Esophagus muscularis mucosa (tissue), 4 donors: ENCODE measurements at places on chromosomes 7 and 10. TPM values are rescaled to one million over a fixed set of nuclear protein-coding genes. Genes with fewer than 3 reads are reported as not detected.

Gene ZFYVE27
- total RNA-seq: 7.1 TPM

Gene CTTNBP2
- 11.6 TPM for total RNA-seq

Gene FBXL13
- total RNA-seq: 1.3 TPM

Gene ANXA8L1
- not detected for total RNA-seq

Gene NODAL
- not detected for total RNA-seq

Gene PPP1R3C
- total RNA-seq: 46.7 TPM

- H3K36me3 ChIP-seq: no peaks in the 10 kb centered on the region
- DNase-seq: no peak
- H3K27me3 ChIP-seq: no peaks in the 10 kb centered on the region
- no peak overlapping the region for H3K27ac ChIP-seq
- peaks cover 9% of the 10 kb centered on the region for H3K4me1 ChIP-seq
Measured at GRCh38 chr7:151282111-151282510, 33.6 kb upstream of the SMARCD3 start.

- H3K4me1 ChIP-seq: no peaks in the 10 kb centered on the region
- H3K4me3 ChIP-seq: no peak overlapping the region
- H3K27me3 ChIP-seq: no peaks in the 10 kb centered on the region
- H3K27ac ChIP-seq: no peak overlapping the region
- no peaks in the 10 kb centered on the region for H3K36me3 ChIP-seq
Measured at GRCh38 chr7:44547536-44548231, 6.6 kb upstream of the NPC1L1 start.

DNA sequence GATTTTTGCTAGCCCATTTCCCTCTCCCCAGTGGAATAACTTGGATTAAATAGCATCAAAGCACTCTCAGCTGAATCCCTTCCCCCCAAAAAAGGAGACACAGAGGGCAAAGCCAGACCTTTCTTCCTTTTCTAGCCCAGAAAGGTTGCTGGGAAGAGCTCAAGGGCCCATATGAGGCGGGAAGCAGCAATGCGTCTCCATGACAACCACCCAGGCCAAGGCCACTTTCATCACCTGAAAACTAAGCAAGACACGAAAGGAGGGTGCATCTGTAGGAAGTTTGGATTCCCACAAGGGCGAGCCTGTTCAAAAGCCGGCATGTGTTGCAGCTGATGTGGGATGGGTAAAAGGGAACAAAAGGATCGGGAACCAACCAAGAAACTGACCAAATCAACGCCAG lies 229.1 kb downstream of the PLXNA4 start:
- H3K4me3 ChIP-seq: no peak overlapping the region

DNA sequence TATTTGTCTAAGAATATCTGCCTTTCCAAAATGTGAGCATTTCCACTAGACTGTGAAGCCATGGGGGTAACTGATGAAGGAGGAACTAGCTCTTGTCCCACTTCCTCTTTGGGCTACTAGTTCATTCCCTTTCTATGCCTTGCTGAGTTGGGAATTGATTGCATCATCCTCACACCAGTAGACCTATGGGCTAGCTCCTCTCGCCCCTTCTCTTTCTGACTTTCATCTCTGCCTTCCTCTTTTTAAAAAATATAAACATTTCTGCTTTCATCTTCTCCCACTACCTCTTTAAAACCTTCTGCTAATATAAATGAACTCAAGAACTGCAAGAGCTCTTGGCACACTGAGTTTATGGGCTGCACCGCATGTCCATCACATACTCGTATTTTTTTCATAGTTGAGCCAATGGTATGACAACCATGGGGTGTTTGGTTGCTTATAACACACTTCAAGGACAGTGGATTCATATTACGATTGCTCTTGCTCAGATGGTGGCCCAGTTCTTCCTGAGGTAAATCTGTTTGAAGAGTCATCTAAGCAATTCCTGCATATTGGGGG lies 182.0 kb downstream of the REEP3 start:
- H3K36me3 ChIP-seq: no peaks in the 10 kb centered on the region
- H3K4me1 ChIP-seq: peaks cover 46% of the 10 kb centered on the region
- no peak overlapping the region for H3K4me3 ChIP-seq
- no peaks in the 10 kb centered on the region for H3K27me3 ChIP-seq

GRCh38 chr7:32163896-32164295 lies 93.7 kb upstream of the PDE1C start:
- H3K36me3 ChIP-seq: no peaks in the 10 kb centered on the region
- peak overlapping the region; percentile 56 for H3K27ac ChIP-seq
- DNase-seq: no peak
- H3K4me3 ChIP-seq: no peak overlapping the region
- peaks cover 20% of the 10 kb centered on the region for H3K4me1 ChIP-seq

- H3K27ac ChIP-seq: no peak overlapping the region
- peak overlapping the region; percentile 65 for H3K4me3 ChIP-seq
- DNase-seq: peak; percentile 75
Measured at GRCh38 chr7:45921381-45921698, 268 bp upstream of the IGFBP3 start.

GRCh38 chr10:125868372-125868975 lies 12.6 kb downstream of the DHX32 start:
- DNase-seq: no peak
- no peaks in the 10 kb centered on the region for H3K4me1 ChIP-seq
- H3K27me3 ChIP-seq: no peaks in the 10 kb centered on the region
- H3K27ac ChIP-seq: no peak overlapping the region
- peaks cover 41% of the 10 kb centered on the region for H3K36me3 ChIP-seq
- H3K4me3 ChIP-seq: no peak overlapping the region

- H3K27ac ChIP-seq: no peak overlapping the region
- DNase-seq: no peak
Measured at GRCh38 chr7:24500599-24500998, 72.7 kb upstream of the PALS2 start.

DNA sequence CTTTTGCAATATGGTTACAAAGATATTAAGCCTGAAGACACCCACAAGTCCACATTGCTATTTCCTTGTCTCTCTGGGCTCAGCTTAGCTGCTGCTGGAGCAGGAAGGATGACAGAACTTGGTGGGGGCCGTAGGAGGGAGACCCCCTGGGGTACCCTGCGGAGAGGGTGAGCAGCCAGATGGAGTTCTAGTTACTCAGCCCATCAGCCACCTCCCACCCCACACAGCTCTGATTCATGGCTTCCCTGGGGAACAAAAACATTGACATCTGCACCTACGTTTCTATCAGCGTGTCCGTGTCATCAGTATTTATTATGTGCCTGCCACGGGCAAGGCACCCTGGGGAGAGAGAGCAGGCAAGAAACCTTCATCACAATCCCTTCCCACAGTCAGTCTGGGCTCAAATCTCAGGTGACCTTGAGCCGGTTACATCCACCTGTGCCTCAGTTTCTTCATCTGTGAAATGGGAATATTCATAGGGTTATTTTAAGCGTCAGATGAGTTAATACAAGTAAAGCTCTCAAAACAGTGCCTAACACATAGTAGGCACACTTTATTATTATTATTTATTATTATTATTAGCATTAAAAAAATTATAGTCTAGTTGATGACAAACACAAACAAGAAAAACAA lies 131.5 kb downstream of the C10orf105 start:
- H3K4me3 ChIP-seq: no peak overlapping the region
- DNase-seq: no peak
- no peaks in the 10 kb centered on the region for H3K27me3 ChIP-seq
- no peaks in the 10 kb centered on the region for H3K4me1 ChIP-seq

- peak overlapping the region; percentile 99 for H3K27ac ChIP-seq
- H3K27me3 ChIP-seq: no peaks in the 10 kb centered on the region
- no peaks in the 10 kb centered on the region for H3K36me3 ChIP-seq
- H3K4me3 ChIP-seq: peak overlapping the region; percentile 91
Measured at GRCh38 chr10:79072041-79072441, 3.3 kb downstream of the ZMIZ1 start.
